ENCODE measurements at places on chromosomes 3 and 15. TPM values are rescaled to one million over a fixed set of nuclear protein-coding genes. Genes with fewer than 3 reads are reported as not detected.

Gene PIGZ
- total RNA-seq: 1.7 TPM

Gene MTFMT
- total RNA-seq: 25.7 TPM

Gene SCAANT1
- not detected for total RNA-seq

Gene GRIP2
- total RNA-seq: 1.5 TPM

Gene COX17
- total RNA-seq: 98.3 TPM

Gene GOLGA8G
- total RNA-seq: not detected

Gene SEMA7A
- total RNA-seq: 1.1 TPM

Gene COL6A6
- total RNA-seq: not detected

Gene MME
- not detected for total RNA-seq

Gene CEP152
- total RNA-seq: 3.5 TPM

Gene CD200
- total RNA-seq: not detected

Gene RBM15B
- total RNA-seq: 20.4 TPM

Gene ZPLD1
- total RNA-seq: not detected

Measured in A549 treated with dexamethasone at 1 μM for 4 hours (cell line).